Urinary bladder (tissue), 4 donors: ENCODE measurements at places on chromosomes 3 and 15. TPM values are rescaled to one million over a fixed set of nuclear protein-coding genes. Genes with fewer than 3 reads are reported as not detected.

Gene SATB1
- 40.3 TPM for polyA plus RNA-seq

Gene CPN2
- 0.06 TPM for polyA plus RNA-seq

Gene CNTN6
- 0.03 TPM for polyA plus RNA-seq

Gene PLXNB1
- 65.7 TPM for polyA plus RNA-seq

Gene ANKRD63
- polyA plus RNA-seq, result not detected

Gene MYL3
- polyA plus RNA-seq, result 4.0 TPM

Gene CFAP100
- not detected for polyA plus RNA-seq

Gene PIAS1
- polyA plus RNA-seq, result 32.1 TPM

Gene FBXO40
- polyA plus RNA-seq, result not detected

Gene CTXN2
- polyA plus RNA-seq, result 0.06 TPM

Gene DPP8
- 23.7 TPM for polyA plus RNA-seq

Gene EIF3J
- 43.3 TPM for polyA plus RNA-seq

Gene DPPA2
- not detected for polyA plus RNA-seq

Gene TEX55
- not detected for polyA plus RNA-seq

Gene CPNE9
- polyA plus RNA-seq, result 0.18 TPM

Gene SCG5
- 2.4 TPM for polyA plus RNA-seq

Gene FBXW12
- polyA plus RNA-seq, result not detected

Gene TRIM71
- not detected for polyA plus RNA-seq

Gene GRIP2
- polyA plus RNA-seq, result 0.91 TPM
